ENCODE measurements at places on chromosomes 11 and 22.

DNA sequence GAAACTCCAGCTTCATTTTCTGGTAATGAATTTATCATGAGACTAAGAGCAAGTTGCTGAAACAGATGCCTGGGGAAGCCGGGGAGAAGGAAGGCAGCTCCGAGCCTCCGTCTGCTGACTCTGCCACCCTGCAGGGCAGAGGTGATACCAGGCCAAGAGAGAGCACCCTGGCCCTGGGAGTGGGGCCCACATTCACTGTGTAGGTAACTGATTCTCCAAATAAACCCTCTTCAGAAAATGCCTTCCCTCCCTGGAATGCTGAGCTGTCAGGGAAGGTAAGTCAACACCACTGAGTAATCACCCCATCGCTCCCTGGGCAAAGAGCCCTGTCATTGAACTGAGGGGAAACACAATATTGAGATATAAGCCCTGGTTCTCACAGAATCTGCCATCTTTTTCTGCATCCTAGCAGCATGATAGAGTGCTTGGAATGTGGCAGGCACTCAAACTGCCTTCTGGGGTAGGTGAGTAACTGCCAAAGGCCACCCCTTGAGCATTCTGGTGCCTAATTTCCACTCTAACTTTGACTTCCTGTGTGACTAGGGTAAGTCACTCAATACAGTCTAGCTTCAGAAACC is 147.6 kb downstream of the SPATA19 start:
- DNase-seq = no peak

GRCh38 chr11:109733245-109733644 is 311.3 kb downstream of the C11orf87 start:
- DNase-seq = no peak

- no peak for DNase-seq
Measured at GRCh38 chr22:29937940-29938693, 55.1 kb downstream of the MTMR3 start.

GRCh38 chr11:66918741-66919140 is 39.4 kb downstream of the PC start:
- peak; percentile 41 for DNase-seq

GRCh38 chr11:59841514-59841913 is 3.8 kb downstream of the CBLIF start:
- DNase-seq = no peak

DNA sequence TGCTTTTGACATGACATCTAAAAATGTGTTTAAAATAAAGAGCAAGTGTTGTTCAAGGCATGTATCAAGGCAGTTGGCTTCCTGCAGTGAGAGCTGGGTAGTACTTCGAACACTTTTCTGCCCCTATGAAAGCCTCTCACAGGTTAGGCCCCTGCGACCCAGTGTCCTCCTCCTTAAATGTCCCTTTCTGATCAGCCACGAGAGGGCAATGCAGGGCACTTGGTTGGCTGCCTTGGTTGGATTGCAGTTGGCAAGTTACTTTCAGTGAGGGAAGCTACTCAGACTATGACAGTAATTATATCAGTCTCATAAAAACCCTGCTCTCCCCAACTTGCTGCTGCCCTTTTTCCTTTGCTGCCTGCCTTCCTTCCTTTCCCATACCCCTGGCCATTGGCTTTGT is 743.8 kb downstream of the NTM start:
- DNase-seq = peak; percentile 45

- DNase-seq = no peak
Measured at GRCh38 chr11:11142430-11142829, 210.6 kb downstream of the CSNK2A3 start.

DNA sequence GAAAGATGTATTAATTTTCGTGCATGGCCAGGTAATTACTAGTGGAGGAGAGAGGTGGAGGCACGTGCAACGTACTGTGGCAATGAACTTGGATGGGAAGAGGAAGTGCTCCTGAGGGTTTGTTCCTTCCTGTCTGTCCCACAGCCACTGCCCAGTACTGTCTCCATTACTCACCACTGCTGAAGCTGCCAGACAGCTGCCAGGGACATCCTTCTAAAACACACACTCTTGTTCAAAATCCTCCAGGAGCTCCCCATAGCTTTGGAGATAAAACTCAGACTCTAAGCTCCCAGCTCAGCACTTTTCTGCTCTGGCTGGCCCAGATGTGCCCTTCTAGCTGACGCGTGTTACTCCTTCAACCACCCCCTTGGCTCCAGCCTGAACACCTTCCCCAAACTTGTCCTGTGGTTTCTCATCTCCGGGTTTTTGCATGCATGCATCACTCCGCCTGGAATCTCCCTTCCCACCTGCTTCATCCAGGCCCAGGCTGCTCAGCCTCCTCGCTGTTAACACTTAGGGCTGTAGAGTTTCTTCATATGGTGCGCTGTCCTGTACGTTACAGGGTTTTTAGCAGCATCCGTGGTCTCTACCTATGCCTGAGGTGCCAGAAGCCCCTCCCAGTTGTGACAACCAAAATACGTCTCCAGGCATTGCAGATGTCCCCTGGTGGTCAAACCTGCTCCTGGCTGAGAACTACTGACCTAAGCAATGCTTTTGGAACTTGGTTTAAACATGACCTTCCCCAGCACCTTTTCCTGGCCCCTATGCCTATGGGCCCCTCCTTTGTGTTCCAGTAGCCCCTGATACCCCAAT is 69.5 kb downstream of the C11orf91 start:
- no peak for DNase-seq

GRCh38 chr11:19392321-19392720 is 151.6 kb upstream of the E2F8 start:
- DNase-seq = no peak

DNA sequence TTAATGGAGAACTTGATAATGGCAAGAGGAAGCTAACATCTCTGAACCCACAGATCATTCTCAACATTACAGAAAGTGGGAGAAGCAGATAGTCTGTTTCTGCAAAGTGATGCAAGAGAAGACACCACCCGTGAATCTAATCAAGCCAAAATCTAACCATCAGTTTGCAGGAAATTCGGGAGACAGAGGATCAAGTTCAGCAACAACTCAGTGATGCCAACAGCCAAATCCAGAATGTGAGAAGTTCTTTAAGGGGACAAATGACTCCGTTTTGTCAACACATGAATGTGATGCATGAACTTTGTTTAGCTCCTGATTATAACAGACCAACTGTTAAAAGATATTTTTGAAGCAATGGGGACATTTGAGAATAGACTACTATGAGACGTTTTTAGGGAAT is 95.2 kb upstream of the LDLRAD3 start:
- no peak for DNase-seq

DNA sequence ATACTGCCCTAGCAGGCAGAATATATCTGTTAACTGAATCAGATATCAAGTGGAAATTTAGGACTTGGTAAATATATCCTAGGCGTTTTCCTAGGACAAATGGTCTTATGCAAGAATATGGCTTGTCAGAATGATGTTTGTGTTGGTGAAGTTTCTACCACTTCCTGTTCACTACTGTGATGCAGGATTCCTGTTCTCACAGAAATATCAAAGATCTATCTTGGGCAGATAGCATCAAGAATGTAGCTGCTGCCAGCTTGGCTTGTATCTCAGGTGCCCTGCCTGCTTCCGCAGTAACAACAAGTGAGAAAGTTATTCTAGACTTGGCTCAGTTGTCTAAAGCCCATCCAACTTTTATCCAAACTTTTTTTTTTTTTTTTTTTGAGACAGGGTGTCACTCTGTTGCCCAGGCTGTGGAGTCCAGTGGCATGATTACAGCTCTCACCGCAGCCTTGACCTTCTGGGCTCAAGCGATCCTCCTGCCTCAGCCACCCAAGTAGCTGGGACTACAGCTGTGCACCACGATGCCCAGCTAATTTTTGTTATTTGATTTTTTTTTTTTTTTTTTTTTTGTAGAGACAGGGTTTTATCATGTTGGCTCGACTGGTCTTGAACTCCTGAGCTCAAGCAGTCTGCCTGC is 61.3 kb downstream of the PPME1 start:
- DNase-seq = no peak

DNA sequence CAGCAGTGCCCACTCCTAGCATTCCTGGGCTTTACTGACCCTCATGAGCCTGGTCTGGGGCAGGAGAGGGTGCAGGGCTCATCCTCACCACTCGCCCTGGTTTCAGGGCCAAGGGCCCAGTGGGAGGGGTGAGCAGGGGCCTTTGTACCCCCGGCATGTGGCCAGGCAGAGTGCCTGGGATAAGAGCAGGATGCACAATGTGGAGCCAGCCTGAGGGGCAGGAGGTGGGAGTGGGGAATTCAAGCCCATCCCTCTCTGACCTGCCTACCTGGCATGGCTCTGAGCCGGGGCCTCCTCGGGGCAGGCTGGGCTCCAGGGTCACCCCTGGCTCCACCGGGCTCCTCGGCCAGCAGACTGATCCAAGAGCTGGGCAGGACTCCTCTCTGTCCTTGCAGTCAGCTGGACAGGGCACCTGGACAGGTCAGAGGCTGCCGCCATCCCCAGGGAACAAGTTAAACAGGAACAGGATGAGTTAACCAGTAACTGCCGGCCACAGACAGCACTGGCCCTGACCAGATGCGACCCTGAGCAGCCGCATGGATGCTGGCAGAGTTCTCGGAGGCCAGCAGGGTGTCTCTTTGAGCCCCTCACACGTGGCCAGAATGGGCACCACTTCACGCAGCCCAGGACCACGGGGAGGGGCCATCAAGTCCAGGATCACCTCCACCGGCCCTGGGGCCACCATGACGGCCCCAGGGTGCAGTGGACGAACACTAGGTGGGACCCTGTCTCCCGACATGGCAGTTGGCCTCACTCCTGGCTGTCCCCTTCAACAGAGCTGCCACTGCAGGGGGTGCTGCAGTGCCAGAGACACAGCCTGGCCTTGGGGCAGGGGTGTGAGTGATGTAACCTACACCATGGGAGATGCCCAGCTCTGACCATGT is 5.0 kb downstream of the SIGIRR start:
- DNase-seq = no peak

DNA sequence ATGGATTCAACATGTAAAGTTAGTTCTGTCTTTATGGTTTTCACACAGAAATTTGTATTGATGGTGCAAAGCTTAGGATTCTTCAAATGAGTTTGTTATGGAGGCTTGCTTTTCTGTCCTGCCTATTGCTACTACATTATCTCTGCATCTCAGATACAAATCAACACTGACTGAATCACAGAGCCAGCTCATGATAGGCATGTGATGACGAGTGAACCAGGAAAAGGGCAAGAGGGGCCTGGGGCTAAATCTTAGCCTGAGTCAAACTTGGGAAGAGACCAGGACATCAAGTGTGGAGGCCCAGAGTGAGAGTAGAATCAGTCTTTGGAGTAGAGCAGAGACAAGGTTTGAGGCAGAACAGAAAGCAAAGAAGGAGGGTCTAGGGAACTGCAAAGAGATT is 107.1 kb upstream of the CD44 start:
- no peak for DNase-seq

GRCh38 chr11:84775503-84775902 is 851.6 kb downstream of the DLG2 start:
- no peak for DNase-seq

GRCh38 chr11:77487790-77488189 is 13.9 kb upstream of the PAK1 start:
- DNase-seq = no peak

GRCh38 chr11:72380132-72380503 is 54.2 kb downstream of the CLPB start:
- DNase-seq = no peak

DNA sequence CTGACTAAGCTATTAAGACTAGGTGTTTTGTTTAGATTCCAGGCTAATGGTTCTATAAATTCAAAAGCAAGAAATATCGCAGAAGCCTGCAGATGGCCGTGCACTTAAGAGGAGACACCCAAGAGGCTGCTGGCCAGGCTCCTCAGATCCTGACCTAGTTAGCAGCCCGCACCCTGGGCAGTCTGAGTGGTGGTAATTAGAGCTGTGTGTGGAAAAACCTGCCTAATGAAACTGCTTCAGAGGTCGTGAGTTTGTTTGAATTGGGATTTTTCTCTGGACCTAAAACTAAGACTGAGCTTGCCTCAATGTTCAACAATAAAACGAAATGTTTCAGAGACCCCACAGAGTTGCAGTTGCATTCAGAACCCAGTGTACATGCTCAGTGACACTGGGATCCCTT is 627.7 kb downstream of the OPCML start:
- no peak for DNase-seq

- DNase-seq = no peak
Measured at GRCh38 chr22:21051145-21051830, 5.5 kb downstream of the LRRC74B start.

DNA sequence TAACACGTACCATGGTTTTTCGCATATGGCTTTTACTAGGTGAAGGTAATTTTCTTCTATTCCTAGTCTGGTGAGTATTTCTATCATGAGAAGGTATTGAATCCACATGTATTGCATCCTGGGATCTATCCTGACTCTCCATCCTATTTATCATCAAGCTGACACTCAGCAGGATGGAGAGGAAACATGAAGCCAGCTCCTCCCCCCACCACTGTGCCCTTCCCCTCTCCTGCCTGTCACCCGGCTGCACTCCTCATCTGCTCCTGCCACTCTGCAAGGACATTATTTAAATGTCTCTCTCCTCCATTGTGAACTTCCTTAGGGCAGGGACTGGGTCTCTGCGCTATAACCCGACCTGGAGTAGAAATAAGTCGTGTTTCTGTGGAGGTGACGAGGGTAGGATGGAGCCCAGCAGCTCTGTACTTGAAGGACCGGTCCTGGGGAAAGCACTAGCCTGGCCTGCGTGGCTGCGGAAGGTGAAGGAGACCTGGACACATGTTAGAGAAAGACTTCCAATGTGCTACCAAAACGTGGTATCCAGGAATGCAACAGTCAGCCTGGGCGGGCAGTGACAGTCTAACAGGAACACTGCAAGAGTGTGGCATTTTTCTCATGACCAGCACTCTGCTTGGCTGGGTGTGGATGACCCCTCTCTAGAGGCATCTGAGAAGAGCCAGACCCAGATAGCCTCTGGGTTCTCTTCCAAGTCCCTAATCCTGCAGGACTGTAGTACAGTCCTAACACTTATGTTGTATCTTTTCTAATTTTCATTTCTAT is 111.2 kb downstream of the MICAL3 start:
- no peak for DNase-seq

DNA sequence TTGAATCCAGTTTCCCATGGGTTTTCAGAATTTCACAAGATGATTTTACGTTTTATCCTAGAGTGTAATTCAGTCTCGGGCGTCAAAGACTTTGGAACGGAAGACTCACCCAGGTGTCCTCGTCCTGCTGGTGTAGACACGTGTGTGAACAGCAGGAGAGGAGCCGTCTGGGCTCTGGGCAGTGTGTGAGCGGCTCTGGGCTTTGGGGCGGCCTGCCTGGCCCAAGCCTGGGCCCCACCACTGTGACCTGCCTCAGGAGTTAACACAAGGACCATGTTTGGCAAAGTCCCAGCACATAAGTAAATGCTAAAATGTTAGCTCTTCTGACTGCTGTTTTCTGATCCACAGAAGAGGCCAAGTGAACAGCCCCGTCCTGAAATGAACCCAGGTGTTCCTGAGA is 1093.3 kb downstream of the BRD1 start:
- no peak for DNase-seq
